ENCODE measurements at places on chromosomes 6 and 20.
A peak's percentile ranks its signal among the peaks of the same experiment; 100 is the strongest.

DNA sequence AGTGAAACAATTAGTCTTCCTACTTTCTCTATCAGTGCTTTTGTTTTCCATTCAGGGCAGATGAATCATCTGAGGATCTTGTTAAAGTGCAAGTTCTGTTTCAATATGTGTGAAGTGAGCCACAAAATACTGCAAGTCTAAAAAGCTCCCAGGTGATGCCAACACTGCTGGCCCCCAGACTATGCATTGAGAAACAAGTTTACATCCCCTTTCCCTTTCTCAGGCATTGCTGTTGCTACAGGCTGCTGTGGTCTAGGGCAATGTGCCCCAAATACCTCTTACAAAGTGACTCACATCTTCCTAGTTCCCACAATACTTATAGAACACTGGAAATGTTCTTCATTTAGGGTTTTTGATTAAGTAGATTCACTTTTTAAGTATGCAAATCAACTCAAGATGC lies 31.8 kb downstream of the ABRACL start:
- DNase-seq = no peak

DNA sequence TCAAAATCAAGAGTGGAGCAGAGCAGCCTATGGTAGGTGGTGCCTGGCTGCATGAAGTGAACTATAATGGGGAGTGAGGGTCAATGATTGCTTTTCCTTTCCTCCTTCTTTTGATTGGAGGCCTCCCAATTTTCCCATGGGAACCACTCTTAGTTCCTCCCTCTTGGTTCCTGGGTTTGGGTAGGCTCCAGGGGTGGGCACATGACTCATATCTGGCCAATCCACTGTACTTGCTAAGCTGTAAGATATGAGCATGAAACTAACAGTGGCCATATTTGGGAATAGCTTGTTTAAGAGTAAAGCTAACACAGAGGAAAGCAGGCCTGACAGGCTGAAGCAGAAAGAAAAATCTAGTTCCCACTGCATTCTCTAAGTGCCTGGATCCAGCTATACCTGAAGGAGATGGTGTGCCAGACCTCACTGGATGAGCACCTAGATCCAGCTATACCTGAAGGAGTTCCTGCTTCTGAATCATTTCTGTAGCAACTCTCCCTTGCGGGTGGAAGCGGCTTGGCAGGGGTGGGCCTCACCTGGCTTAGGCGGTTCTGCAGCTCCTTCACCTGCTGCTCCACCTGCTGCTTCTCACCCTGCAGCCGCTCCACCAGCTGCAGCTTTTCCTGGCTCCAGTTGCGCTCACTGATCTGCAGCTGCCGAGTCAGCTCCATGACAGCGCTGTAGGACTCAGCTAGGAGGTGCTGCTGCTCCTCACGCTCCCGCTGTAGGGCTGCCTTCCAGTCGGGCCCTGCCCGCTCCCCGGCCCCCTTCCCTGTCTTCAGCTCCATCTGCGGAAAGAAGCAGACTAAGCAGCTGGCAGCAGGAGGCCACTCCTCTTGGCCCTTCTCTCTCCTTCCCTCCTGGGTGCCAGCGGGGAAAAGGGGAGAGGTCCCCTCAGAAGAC lies 29.0 kb upstream of the DSN1 start:
- no peak for DNase-seq

GRCh38 chr20:49290608-49291191 lies 12.8 kb upstream of the ZNFX1 start:
- DNase-seq = no peak

- no peak for DNase-seq
Measured at GRCh38 chr6:14888575-14889000, 357.3 kb upstream of the JARID2 start.

- DNase-seq = no peak
Measured at GRCh38 chr6:117352466-117353081, 73.2 kb downstream of the ROS1 start.

- no peak for DNase-seq
Measured at GRCh38 chr6:77368660-77369313, 94.5 kb downstream of the HTR1B start.

- no peak for DNase-seq
Measured at GRCh38 chr6:26230351-26230750, 134.6 kb upstream of the BTN3A2 start.

- no peak for DNase-seq
Measured at GRCh38 chr6:91485047-91485446, 898.2 kb upstream of the MAP3K7 start.

DNA sequence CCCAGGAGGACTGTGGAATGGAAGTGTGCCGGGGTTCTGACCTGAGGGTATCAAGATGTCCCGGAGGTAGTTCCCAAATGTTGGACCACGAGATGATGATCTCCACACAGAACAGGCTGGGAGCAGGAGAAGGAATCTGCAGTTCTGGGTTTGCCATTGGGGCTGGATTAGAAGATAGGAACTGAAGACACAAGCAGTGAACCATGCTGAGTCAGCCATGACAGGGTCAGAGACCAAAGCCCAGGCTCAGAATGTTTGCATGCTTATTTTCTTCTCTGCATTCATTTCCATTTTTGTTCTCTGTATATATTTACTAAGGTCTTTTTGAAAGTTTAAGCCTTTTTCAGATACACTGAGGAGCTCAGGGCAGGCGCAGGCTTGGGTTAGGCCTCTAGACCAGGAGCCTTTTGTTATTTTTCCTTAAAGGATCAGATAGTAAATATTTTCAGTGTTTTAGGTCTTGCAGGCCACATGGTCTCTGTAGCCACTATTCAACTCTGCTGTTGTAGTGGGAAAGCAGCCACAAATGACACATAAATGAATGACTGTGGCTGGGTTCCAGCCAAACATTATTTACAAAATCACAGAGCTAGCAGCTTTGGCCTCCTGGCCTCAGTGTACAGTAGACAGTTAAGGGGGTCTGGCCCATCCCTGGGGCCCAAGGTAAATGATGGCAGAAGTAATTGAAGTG lies 28.5 kb downstream of the SLC35D3 start:
- no peak for DNase-seq

DNA sequence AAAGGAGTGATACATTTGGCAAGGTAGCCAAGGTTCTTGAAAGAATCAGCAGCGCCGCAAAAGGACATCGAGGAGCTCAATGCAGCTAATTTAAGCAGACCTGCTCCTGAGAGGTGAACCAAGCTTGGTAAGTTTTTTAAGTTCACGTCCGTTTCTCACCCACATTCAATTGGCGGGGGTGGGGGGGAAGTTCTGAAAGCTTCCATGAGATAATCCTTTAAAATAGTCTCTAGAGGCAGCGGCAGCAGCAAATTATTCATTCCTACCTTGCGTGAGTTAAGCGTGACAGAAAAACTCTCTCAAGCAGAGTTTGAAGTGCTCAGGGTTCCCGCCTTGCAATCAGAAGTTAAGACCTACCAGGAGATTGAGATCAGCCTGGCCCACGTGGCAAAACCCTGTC lies 97.3 kb upstream of the NHSL1 start:
- DNase-seq = no peak

DNA sequence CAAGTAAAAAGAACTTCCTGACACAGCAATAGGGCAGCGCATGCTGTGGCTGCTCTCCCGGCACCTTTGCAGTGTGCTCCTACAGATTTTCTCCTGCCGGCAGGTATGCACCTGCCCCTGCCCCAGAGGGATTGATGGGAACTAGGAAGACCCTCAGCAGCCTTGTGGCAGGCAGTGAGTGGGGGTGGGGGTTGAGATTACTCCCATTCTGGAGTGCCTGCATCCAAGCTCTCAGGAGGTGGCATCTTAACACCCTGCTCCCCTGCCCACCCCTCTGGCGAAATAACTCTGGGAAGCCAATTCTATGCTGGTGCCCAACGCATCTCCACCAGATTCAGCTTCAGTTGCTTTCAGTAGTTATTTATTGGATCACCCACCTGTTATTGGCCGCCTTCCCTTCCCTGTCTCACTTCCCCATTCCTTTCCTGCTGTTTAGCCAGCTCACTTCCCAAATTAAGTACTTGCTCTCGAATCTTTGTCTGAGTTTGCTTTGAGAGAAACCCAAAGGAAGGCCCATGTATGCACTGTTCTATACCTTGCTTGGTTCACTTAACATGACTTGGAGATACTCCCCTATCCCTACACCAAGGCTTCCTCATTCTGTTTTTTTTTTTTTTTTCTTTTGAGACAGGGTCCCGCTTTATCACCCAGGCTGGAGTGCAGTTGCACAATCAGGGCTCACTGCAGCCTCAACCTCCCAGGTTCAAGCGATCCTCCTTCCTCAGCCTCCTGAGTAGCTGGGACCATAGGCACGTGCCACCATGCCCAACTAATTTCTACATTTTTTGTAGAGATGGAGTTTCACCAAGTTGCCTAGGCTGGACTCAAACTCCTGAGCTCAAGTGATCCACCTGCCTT lies 29.3 kb upstream of the SLC23A2 start:
- no peak for DNase-seq

- DNase-seq = no peak
Measured at GRCh38 chr6:33175436-33176069, 16.7 kb downstream of the COL11A2 start.

- no peak for DNase-seq
Measured at GRCh38 chr6:154445417-154445816, 65.1 kb downstream of the CNKSR3 start.

DNA sequence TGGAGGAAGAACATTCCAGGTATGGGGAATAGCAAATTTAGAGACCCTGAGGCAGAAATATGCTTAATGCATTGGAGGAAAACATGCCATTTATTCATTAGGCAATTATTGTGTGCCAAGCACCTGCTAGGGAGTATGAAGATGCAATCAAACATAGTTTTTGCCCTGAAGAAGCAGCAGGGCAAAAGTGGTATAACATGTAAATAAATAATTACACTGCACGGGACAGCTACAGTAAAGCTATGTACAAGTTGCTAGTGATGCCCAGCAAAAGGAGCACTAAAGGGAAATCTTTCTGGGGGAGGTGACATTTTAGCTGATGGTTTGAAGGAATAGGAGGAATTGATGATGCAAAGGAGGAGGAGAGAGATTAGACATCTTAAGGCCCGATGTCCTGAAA lies 624 bp upstream of the TJAP1 start:
- DNase-seq = no peak

GRCh38 chr20:12594410-12595088 lies 414.2 kb upstream of the SPTLC3 start:
- peak; percentile 7 for DNase-seq

- DNase-seq = no peak
Measured at GRCh38 chr6:107572886-107573285, 83.0 kb downstream of the SOBP start.

- DNase-seq = peak; percentile 86
Measured at GRCh38 chr20:37901654-37902503, 1.0 kb upstream of the VSTM2L start.

DNA sequence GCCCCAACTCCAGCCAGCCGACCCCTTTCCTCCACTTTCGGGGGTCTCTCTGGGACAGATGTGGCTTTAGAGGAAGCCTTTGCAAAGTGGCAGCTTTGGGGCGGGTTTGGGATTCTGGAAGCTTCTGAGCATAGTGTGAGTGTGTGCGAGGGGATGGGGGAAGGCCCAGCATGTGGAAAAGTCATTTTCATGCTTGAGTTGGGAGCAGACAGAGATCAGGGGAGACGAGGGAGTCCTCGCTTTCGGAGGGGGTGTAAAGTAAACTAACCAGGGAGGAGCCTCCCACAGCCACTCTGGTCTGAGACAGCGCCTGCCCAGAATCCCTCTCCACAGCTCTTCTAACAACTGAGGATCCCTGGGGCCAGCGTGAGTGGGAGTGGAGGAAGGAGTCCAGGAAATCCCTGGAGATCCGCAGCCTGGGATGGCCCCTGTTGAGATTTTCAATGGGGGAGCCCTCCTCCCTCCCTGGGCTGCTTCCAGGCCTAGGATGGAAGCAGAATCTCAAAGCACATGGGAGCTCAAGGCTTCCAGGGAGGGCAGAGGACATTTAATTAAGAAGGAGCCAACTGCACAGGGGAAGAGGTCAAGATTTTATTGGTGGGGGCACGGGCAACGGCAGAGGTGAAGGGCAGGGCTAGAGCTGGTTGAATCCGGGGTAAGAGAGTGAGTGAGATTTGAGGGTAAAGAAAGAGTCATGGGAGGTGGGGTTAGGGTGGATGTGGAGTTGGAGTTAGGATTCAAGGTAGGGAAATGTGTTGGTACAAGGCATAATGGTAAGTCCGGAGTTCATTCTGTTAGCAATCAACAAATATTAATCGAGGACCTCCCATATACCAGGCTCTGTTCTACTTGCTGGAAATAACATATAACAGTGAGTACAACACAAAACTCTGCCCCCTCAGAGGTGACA lies 102.3 kb upstream of the FOXP4 start:
- DNase-seq = no peak

DNA sequence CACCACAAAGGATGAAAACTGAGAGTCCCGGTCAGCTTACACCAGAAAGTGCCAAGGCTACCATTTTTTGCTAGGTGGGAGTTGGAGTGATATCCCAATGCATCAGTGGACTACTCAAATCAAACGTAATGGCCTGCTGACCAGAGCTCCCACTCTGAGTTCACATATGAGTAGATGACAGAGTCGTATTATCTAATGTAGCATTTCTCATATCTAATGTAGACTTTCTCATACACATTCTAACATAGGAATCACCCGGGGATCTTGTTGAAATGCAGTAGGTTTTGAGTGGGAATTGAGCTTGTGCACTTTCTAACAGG lies 38.4 kb upstream of the FUCA2 start:
- DNase-seq = no peak

DNA sequence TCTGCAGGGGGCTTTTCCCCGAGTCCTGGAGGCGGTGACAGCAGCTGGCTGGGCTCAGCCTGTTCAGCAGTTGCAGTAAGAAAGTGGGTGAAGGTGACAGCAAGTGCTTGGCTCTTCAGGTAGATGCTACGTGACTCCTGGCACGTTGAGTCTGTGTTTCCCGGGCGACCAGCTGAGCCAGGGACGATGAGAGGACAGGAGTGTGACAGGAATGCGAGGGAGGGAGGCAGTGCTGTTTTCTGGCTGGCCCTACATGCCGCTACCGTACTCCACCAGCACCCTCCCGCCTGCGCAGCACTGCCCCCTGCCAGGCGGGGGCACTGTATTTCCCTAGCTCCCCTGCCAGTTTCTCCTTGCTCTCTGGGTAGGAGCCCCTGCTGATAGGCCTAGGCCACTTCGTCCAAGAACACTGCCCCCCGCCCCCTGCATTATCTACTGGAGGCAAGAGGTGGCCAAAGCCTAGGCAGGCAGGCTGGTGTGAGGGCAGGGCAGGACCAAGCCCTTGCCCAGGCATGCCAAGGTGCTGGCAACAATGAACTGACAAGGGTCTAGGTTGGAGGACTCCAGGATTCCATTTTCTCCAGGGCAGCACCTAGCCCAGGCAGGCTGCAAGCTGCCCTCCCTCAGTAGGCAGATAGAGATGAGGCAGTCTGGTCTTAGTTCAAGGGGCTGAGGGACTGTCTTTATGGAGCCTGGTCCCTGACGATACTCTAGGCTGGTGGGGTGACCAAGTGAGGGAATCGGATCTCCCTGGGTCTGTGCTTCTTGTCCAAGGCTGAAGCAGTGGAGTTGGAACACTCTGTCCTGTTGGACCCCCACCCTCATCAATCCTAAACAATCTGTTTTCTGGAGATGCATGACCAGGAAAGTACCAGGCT lies 19.2 kb downstream of the MRPS18A start:
- DNase-seq = peak; percentile 76

DNA sequence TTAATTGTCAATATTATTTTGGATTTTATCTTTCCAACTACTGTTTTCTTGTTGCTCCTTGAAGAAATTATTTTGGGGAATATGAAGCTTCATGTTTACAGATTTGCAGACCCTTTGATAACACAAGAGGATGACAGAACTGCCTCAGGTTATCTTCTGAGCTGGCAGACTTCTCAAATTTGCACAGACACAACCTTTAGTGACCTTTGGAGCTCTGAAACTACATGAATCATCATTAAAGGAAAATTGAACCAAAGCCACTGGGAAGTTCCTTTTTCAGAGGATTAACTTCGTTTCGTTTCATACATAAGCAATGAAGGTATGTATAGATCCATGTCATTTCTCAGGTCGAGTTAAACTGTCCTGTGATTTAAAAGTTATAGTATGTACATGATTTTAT lies 85.9 kb downstream of the FBXO5 start:
- DNase-seq = no peak
